ENCODE measurements at places on chromosomes 16 and 17.

GRCh38 chr17:72294487-72294893 is 173.7 kb downstream of the SOX9 start:
- no peak for DNase-seq

DNA sequence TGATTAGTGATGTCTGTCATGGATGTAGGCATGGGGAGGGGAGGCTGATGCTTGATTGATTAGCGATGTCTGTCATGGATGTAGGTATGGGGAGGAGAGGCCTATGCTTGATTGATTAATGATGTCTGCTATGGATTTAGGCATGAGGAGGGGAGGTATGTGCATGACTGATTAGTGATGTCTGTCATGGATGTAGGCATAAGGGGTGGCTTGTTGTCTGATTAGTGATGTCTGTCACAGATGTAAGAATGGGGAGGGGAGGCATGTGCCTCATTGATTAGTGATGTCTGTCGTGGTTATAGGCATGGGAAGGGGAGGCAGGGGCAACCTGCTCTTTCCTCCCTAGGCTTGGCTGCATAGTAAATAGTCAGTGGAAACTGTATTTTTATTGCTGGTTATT is 409.4 kb downstream of the HAPSTR1 start:
- DNase-seq: no peak

- peak; percentile 75 for DNase-seq
These were observed 13.1 kb downstream of the ABCA9 start for GRCh38 chr17:69047368-69048263.

DNA sequence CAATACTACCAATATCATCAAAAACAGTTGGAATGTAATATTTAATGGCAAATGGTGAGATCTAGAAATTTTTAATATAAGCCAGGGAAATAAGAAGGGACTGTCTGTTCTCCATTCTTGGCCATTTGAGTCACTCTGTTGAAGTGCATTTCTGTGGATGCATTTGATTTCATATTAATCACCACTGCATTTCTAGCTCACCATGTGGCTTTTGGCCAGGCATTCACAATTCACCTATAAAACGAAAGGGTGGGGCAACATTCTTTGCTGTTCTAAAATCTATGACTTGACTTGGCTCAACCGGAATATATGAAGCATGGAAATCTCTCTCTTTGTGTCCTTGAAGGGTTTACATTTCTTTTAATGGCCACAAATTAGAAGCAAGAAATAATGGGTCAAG is 483.0 kb downstream of the SLC39A11 start:
- peak; percentile 38 for DNase-seq

- DNase-seq: no peak
These were observed 16.5 kb upstream of the LIMD2 start for GRCh38 chr17:63716426-63716825.

- no peak for DNase-seq
These were observed 36.7 kb downstream of the PIEZO1 start for GRCh38 chr16:88748364-88748763.

GRCh38 chr16:78608305-78608776 is 508.9 kb downstream of the WWOX start:
- no peak for DNase-seq

DNA sequence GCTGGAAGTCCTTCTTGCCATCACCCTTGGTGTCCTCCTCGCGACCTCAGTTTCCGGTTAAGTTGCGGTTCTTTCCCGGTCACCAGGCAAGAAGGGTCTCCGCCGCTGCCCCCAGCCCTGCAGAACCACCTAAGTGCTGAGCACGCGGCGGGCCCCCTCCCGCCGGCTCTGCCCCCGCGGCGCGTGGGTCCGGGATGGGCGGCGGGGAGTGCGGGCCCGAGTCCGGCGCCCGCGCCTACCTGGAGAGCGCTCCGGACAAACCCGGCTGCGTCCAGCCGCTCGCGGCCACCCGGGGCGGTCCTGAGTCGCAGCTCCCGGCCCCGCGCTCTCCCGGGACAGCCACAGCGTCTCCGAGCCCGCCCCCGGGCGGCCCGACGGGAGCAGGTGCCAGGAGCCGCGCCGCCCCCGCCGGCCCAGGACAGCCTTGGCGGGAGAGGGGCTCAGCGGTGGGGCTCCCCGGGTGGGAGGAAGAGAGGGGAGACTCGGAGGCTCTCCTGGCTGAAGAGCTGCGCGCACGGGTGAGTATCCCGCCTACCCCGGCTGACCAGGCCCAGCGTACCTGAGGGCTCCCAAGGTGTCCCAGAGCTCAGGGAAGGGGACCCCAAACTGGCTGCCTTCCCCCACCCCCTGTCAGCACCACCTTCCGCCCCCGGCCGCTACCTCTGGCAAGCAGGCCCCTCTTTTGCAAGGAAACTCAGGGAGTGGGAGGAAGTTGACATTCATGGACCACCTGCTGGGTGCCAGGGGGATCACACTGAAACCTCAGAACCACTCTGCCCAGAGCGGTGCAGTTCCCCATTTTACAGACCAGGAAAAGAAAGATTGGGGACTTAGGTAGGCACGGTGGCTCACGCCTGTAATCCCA is 22.2 kb upstream of the C17orf113 start:
- DNase-seq: no peak

DNA sequence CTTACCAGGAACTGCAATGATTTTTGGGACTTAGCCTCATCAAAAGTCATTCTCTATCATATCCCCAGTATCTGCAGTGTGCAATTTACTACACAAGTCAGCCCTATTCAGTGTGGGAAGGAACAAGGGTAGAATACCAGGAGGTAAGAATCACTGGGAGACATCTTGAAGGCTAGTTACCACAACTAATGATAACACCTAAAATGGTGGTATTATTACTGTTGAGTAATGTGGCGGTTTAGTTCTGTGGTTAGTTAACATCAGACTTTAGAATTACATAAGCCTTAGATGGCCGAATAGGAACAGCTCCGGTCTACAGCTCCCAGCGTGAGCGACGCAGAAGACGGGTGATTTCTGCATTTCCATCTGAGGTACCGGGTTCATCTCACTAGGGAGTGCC is 567.9 kb upstream of the CDH11 start:
- no peak for DNase-seq

GRCh38 chr16:75461575-75461974 is 2.9 kb downstream of the TMEM170A start:
- no peak for DNase-seq

DNA sequence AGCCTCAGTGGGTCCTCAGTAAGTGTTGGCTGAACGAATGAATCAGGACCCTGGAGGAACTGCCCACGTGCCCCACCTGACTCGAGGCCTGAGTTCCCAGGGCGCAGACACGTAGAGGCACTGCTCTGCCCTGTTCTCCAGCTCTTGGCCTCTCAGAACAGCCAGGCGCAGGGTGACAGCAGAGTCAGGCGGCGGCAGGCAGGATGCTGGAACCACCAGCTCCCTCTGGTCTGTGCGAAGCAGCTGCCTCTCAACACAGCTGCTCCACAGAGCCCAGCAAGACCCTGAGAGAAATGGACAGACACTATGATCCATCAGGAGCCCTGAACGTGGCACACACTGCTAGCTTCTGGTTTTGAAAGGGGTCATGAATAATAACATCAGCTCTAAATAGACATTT is 53.1 kb upstream of the BCO1 start:
- no peak for DNase-seq

- DNase-seq: no peak
These were observed 9.8 kb downstream of the MPHOSPH6 start for GRCh38 chr16:82160226-82160625.

DNA sequence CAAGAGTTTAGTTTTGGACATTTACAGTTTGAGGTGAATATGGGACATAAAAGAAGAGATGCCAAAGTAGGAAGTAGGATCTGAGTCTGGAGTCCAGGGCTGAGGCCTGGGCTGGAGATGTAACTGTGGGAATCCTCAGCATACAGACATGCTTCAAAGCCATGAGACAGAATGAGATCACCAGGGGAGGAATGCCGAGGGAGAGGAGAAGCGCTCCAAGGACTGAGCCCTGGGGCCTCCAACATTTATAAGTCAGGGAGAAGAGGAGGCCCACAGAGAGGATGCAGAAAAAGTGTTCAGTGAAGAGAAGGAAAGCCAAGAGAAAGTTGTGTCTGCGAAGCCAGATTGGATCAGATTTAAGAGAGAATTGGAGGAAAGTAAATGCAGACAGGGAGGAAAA is 277.5 kb upstream of the MYOCD start:
- peak; percentile 91 for DNase-seq

GRCh38 chr17:36878216-36878615 is 59.1 kb upstream of the LHX1 start:
- DNase-seq: no peak

DNA sequence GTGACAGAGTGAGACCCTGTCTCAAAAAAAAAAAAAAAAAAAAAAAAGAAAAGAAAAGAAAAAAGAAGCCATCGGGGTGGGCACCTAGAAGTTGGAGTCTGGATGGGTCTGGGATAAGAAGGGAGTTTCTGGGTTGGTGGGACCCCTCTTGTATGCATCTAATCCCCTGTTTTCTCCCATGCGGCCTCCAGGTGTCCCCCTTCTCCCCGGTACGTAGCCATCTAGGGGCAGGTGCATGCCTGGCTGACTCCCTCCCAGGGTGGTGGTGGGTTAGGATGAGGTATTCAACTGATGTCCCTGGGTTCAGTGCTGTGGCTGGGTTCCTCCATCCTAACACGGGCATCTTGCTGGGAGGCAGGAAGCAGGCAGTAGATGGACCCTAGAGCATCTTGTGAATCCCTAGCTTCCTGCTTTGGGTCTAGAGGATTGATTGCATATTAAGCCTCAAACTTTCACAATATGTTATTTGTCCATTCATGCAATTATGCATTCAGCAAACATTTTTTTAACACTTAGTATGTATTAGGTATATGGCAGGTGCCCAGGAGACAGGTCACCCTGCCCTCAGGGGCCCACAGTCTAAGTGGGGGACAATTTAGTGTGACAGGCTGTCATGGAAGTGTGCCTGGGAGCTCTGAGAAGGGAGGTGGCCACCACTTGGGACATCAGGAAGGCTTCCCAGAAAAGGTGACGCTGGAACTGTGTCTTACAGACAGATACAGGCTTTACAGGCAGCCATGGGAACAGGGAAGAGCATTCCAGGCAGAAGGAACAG is 13.1 kb downstream of the FMNL1 start:
- no peak for DNase-seq

GRCh38 chr16:20049831-20050230 is 23.9 kb downstream of the GPR139 start:
- no peak for DNase-seq

- DNase-seq: no peak
These were observed 25.7 kb downstream of the ZSWIM7 start for GRCh38 chr17:15973834-15974233.

DNA sequence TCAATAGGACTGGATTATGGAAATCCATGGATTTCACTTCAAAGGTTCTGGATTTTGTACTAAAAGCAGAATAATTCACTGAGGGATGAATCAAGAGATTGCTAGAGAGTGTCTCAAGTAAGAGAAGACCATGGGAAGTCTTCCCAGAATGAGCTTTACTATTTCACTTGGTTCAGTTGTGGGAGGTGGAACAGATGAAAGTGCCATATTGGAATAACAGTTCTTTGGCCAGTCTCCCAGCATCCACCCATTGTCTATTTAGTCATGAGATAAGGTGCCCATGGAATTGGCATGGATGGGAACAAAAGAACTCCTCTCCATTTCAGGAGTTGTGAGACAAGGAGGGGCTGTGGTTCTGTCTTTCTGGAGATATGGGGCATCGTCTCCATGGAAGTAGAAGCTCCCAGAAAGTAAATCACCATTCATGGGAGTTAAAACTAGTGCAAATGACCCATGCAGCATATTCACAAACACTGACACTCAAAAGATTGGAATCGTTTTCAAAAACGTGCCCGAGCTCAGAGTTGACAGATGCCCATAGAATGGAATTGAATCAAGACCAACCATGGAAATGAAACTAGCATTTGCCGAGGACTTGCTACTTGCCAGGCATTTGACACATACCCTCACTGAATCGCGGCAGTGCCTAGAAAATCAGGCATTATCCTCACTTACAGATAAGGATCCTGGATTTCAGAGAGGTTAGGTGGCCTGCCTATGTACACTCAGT is 36.2 kb upstream of the CLEC3A start:
- no peak for DNase-seq

- peak; percentile 98 for DNase-seq
These were observed 11.8 kb downstream of the GRB2 start for GRCh38 chr17:75393523-75394331.

- DNase-seq: no peak
These were observed 11.9 kb downstream of the TMEM204 start for GRCh38 chr16:1545044-1546040.

DNA sequence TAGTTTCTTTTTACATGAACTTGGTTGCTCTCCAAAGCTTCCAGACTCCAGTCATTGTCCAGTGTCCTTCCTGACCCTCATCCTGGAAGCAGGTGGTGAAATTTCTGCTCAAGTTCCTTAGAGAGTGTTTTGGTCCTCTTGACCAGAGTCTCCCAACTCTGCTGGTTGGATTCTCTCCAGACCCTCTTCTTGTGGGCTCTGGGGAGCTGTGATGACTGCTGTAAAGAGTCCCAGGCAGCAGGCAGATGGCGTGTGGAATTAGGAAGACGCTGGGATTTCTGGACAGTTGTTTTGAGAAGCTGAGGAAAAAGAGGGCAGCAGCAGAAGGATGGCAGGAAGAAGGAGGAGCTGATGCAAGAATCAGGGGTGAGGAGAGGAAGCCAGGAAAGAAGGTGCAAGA is 1.6 kb upstream of the SEZ6 start:
- no peak for DNase-seq

DNA sequence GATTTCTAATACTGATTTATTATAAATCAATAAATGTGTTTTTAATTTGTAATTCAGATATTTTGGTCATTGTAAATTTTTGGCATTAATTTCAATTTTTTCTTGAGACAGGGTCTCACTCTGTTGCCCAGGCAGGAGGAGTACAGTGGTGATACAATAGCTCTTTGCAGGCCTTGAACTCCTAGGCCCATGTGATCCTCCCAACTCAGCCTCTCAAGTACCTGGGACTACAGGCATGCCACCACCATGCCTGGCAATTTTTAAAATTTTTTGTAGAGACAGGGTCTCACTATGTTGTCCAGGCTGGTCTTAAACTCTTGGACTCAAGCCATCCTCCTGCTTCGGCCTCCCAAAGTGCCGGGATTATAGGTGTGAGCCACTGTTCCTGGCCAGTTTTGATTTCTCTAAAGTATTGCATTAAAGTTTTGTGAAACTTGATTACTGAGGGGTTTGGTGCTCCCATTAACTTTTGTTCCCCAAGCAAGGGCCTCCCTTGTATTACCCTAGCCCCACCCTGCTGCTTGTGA is 5.2 kb upstream of the TFAP4 start:
- DNase-seq: no peak

- DNase-seq: no peak
These were observed 841 bp downstream of the RAPGEFL1 start for GRCh38 chr17:40178021-40178601.

DNA sequence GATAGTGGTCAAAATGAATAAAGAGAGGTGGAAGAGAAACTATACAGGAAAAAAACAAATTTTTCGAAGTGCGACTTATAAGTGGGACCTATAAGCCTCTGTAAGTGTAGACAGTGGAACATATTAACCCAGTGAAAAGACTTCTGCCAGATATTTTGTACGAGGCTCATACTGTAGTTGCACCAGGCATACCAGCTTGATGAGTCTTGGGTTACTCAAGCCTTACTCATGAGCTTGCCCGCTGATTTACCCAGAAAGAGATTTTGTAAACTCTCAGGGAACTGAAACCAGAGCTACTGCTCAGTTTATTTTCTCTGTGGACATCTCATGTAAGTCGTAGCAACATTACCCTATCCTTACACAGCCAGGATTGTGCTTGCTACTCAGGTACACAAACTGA is 708.0 kb upstream of the SOX9 start:
- DNase-seq: peak; percentile 99

GRCh38 chr17:36547776-36548175 is 3.1 kb downstream of the GGNBP2 start:
- no peak for DNase-seq

Data from IMR-90 (cell line).